NCI-H1694 treated with DMSO at 0.1 percent for 48 hours (cell line): ENCODE measurements at places on chromosomes 2 and 18.

- no peak for DNase-seq
Measured at GRCh38 chr18:36843199-36843598, 14.3 kb downstream of the KIAA1328 start.

- no peak for DNase-seq
Measured at GRCh38 chr2:45001869-45002385, 7.3 kb downstream of the SIX2 start.

- DNase-seq = no peak
Measured at GRCh38 chr2:134293719-134294537, 40.1 kb downstream of the MGAT5 start.

DNA sequence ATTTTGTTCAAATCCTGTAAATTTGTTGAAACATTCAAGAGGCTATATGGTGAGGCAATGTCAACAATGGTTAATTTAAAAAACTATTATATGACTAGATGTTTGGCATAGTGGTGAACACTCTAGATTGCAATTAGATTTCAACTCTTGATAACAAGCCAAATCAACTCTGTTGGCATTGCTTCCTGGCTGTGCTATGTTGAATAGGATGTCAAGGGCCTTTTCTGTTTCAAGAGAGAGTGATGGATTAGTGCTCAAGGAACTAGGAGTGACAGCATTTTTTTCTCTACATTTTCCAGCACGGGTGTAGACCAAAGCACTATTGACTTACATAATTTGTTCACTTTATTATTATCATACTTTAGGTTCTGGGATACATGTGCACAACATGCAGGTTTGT is 172.4 kb upstream of the KCNH7 start:
- no peak for DNase-seq

DNA sequence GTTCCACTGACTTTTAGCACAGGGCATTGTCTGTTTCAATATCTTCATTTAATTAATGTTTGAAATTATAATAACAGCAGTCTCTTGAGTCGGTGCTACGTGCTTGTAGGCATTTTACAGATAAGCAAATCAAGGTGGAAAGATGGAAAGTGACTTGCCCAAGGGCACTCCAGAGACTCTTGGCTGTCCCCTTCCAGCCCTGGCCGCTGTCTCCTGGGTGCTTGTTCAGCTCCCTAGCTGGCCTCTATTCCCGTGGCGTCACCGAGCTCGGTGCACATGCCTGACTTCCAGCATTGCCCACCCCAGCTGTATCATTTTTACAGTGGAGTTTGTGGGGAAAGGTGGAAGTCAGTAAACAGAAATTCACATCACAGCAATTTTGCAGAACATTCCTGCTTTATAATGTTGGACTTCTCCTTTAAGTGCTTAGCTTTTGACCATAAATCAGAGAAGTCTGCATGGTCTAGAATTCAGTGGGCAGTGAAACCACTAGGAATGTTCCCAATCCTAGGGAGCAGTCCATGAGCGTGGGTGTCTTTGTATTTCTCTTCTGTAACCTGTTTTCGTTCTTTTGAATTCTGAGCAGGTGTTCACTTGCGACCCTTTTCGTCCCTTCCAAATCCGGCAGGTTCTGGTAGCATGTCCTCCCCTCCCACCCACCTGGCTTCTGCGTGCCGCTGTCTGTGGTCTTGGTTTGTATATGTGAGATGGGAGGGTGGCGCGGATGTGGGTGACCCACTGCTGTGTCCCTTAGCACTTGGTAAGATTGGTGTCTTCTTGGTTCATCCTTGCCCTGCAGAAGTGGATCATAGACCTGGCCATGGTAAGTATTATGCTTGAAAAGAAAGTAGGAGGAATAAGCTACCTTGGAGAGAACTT is 8.4 kb downstream of the SLC66A3 start:
- no peak for DNase-seq

- no peak for DNase-seq
Measured at GRCh38 chr2:7800031-7800430, 881.8 kb upstream of the ID2 start.

- DNase-seq = no peak
Measured at GRCh38 chr2:60412620-60413019, 140.8 kb downstream of the BCL11A start.

GRCh38 chr2:221962186-221962585 is 336.6 kb downstream of the PAX3 start:
- DNase-seq = no peak

DNA sequence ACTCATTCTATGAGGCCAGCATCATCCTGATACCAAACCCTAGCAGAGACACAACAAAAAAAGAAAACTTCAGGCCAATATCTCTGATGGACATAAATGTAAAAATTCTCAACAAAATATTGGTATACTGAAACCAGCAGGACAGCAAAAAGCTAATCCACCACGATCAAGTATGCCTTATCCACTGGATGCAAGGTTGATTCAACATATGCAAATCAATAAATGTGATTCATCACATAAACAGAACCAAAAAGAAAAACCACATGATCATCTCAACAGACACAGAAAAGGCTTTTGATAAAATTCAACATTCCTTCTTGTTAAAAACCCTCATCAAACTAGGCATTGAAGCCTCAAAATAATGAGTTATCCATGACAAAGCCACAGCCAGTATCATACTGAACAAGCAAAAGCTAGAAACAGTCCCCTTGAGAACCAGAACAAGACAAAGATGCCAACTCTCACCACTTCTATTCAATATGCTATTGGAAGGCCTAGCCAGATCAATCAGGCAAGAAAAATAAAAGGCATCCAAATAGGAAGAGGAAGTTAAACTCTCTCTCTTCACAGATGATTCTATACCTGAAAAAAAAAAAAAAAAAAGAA is 45.3 kb downstream of the RTTN start:
- DNase-seq = no peak
